ENCODE measurements at places on chromosomes 1 and 21.
A peak's percentile ranks its signal among the peaks of the same experiment; 100 is the strongest.

DNA sequence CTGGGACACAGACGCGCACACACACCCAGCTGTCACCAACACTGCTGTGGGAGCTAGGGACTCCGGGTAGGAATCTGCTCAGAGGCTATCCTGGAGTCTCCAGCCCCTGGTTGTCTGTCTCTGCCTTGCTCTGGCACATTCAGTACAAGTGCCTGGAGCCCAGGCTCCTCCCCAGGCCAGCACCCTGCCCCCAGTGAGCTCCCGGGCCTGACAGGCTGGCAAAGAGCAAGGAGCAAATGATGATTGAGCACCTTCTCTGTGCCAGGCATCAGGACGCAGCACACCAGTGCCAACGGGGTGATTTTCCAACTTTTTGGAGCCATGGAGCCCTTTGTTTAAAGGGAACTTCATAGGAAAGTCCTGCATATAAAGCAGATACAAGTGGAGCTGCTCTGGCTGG is 6.5 kb downstream of the CNTN2 start:
- DNase-seq = peak; percentile 94

GRCh38 chr21:26307640-26308039 is 137.1 kb upstream of the APP start:
- no peak for DNase-seq

GRCh38 chr1:232655746-232656085 is 25.8 kb upstream of the SIPA1L2 start:
- no peak for DNase-seq

GRCh38 chr1:181073638-181074037 is 14.9 kb upstream of the IER5 start:
- no peak for DNase-seq

GRCh38 chr1:204349602-204350001 is 10.1 kb downstream of the PLEKHA6 start:
- no peak for DNase-seq

DNA sequence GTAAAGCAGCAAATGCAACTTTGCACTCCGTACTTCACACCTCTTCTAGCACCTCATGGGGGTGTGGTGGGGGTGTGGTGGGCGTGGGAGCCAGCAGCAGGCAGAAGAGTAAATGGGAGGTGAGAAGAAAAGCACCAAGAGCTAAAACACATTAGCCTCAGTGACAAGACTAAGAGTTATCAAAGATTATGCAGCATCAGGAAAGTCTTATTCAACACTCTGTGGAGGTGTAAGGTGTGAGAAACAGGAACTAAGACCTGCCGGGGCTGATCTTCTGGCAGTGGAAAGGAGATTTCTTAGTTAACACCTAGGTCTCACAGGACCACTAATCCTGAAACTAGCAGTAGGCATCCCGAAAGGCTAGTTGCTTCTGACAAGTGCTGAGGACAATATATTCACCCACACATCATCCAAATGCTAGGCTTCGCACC is 9.9 kb downstream of the TGFBR3 start:
- no peak for DNase-seq

DNA sequence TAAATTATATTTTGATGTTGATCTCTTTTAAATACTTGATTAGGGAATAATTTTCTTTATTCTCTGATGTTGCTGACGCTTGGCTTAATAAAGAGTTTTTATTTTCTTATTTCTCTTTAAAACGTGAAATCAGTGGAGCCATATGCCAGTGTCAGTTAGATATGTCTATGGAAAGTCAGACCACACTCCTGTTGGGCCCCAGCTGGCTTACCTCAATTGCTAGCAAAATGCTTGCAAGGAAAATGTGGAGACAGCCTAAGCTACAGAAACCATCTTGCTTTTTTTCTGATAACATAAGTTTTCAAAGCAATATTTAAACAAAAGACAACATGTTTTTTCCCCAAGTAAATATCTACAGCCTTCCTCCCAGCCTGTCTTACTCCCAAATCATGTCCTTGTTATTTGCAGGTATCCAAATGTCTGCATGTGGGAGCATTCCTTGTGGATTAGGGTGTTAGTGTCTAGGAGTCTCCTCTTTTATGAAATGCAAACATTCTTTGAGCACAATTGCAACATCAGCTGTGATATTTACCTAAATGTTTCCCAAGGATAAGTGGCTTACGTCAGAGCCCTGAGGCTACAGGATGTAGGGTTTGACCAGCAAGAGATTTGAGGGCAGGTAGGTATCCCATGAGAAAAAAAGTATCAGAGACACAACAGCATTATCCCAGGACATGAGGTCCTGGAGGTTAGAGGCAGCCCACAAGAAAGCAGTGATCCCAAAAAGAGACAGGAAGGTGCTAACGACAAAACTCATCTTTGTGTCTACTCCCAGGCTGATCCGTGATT is 117.2 kb upstream of the KCNJ15 start:
- DNase-seq = no peak

DNA sequence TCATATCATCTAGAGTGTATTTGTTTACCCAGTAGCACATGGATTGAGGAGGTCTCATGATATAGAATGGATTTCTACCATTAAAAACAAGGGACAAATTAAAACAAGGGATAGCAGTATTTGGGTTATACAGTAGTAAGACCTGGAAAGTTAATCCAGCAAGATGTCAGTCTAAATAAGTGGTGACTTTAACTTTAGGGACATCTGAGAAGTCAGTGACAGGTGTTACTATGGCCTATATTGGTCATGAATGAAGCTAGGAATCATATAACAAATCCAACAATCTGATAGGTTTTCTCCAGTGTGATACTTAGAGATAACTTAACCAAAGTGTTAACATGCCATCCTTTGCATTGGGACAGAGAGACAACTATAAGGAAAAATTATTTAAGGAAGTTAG is 42.7 kb upstream of the DHCR24 start:
- no peak for DNase-seq

DNA sequence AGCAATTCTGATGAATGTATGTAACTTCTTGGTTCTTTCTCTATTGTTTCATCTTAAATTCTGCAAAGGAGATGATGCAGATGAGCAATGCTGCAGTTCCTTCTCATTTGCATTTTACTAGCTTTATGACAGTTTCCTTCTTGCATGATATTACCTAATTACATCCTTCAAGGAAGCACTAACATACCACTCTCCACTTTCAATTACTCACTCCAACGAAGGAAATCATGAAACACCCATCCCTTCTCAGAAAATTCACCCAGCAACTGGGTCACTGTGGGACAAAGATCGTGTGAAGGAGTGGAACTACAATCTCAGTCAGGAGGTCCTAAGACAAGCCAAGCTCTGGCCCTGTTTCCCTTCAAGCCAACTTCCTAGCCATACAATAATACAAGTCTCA is 142.3 kb downstream of the CHD1L start:
- no peak for DNase-seq

DNA sequence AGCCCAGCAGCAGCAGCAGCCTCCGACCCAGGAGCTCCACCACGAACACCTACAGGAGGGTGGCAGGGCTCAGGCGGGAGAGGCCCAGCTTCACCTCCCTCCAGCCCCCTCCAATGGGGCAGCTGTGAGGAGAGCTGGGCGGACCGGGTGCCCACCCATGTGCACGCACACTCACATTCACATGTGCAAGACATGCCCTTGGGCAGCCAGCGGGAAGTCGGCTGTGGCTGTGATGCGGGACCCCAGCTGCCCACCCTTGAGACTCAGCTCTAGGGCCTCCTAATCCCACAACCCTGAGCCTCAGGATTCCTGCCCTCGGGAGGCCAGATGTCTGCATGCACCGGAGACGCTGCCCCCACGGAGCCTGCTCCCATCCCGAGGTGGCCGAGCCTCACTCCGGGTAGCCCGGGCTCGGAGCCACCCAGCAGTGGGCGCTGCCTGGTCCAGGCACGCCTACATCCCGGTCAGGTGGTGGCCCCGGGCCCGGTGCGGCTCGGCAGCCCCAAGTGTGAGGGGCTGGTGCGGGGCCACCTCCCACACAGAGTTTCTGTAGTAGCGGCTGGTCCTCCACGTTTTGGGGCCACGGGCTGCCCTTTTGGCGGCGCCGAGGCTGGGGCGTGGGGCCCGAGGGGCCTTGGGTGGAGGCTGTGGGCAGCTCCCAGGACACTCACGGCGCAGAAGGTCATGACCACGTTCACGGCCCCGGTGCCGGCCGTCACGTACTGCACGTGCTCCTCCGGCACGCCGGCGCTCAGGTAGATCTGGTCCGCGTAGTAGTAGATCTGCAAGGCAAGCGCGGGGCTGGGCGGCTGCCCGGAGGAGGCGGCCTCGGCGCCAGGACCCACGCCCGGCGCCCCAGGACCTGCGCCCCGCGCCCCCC is 12.9 kb upstream of the SLC2A7 start:
- DNase-seq = no peak

DNA sequence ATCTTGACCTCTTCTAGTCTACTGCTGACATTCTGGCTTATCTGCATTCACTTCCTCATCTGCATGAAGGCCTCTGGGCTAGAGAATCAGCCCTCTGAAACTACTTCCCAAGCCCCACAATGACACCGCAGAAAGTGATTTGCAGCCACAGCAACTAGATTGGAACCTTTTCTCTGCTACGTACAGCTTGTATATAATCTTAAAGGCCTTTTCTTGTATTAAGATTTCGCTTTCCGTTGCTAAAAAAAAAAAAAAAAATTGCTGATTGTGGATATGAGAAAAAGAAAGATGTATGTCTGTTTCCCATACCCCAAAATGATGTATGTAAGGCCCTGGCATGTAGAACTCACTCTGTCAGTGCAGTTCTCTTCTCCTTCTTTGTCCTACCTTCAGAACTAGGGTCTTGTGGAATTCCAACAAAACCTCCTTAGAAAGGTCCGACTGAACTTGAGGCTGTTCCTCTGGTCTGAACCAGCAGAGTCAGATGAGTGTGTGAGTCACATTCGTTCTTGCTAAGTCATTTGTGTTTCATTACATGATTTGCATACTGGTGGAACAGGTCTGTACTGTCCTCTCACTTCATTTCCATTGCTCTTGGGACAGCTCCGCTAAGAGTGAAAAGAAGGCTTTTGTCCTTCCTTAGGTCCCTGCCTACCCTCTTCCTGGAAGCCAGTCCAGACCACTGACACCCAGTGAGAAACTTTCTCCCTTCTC is 62.7 kb downstream of the PLPP3 start:
- DNase-seq = no peak

- DNase-seq = no peak
Measured at GRCh38 chr1:156386949-156387869, 18.2 kb downstream of the RHBG start.

DNA sequence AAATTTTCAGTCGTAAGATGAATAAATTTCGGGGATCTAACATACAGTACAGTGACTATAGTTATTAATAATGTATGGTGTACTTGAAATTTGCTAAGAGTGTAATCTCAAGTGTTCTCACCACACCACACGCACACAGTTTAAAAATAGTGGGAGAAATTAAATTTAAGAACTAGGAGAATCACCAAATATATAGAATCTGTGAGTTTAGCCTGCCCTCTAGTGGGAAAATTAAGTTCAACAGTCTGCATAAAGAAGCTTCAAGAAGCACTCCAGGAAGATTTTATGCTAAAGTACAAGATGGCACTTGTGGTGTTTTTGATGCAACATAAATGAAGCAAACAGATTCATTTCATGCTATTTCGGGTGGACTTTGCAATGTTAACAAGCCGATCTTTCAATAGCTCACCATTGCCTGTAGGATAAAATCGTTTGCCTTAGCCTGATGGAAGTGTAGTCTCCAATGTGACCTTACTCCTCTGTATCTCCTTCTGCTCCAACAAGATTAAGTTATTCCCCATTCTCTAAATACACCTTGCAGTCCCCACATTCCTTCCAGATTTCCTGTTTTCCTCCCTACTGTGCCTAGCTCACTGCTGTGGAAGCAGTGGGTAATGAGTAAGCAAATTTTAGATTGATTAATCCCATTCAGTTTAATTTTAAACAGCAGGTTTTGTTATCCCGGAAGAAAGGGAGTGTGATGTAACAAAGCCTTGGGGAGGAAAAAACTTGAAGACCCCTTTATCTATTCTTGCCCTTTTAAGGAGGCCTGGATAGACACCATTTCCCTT is 8.7 kb upstream of the PIK3C2B start:
- peak; percentile 63 for DNase-seq

- DNase-seq = no peak
Measured at GRCh38 chr1:164662955-164663354, 104.0 kb downstream of the PBX1 start.

GRCh38 chr1:2067981-2068380 is 17.8 kb downstream of the PRKCZ start:
- DNase-seq = no peak

DNA sequence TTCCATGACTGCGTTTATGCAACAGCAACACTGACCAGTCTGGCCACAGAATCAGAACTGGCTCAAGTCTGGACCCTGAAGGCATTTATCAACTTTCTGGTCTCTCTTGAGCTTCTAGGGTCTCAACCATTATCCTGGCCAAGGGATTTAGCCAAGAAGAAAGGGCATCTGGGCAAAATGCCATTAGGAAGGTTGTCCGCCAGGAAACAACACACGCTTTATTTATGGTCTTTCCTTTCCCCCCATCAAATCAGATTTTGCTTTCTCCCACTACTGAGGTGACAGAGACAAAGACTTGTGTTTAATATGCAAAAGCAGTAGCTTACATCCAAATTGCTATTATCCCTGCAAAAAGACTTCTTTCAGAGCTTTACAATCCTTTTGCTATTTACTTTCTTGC is 81.6 kb upstream of the PPP2R5A start:
- DNase-seq = no peak

GRCh38 chr1:241413386-241413785 is 56.4 kb upstream of the RGS7 start:
- DNase-seq = no peak

DNA sequence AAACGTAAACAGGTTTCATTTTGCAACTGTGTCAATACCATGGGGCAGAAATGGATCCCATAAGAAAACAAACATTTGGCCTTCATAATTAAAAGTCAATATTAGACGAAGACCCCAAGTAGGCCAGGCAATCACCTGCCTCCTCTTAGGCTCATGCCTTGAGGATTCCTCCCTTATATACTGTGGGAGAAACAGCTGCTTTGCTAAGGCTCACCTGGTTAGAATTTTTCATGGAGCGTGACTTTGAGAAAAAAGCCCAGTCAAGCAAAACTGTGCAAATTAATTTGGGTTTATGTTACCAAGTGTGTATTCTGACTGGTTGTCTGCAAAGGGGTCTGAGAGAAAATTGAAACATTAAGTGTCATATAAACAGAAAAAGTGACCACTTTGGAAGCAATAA is 605.3 kb upstream of the USP24 start:
- DNase-seq = no peak

GRCh38 chr1:91650764-91651163 is 150.1 kb downstream of the CDC7 start:
- DNase-seq = peak; percentile 30

- DNase-seq = no peak
Measured at GRCh38 chr1:113734357-113735055, 24.8 kb downstream of the PHTF1 start.

- no peak for DNase-seq
Measured at GRCh38 chr1:225765982-225766674, 11.5 kb upstream of the SRP9 start.

DNA sequence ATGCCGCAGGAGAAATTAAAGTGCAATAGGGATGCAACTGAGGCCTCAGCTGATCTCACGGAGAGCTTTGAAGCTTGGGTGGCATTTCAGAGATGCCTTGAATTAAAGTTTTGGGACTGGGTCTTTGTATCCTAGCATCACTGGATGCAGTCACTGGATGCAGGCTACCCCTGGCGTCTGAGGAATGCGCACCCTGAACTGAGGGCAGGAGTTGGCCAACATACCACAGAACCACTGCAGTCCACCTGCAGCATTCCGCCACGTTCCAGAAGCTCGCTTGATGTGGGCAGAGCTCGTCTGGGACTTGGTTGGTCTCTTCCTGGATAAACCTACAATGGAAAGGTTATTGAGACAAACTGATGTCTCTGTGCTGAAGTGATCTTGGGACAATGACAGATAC is 34.1 kb upstream of the IGSF5 start:
- DNase-seq = no peak

All from NCI-H446 treated with DMSO at 0.1 percent for 48 hours (cell line).